ENCODE measurements at places on chromosomes 6 and 20. TPM values are rescaled to one million over a fixed set of nuclear protein-coding genes. Genes with fewer than 3 reads are reported as not detected.

GRCh38 chr20:3930265-3931206, 41.3 kb downstream of the PANK2 start:
- DNase-seq: no peak

DNA sequence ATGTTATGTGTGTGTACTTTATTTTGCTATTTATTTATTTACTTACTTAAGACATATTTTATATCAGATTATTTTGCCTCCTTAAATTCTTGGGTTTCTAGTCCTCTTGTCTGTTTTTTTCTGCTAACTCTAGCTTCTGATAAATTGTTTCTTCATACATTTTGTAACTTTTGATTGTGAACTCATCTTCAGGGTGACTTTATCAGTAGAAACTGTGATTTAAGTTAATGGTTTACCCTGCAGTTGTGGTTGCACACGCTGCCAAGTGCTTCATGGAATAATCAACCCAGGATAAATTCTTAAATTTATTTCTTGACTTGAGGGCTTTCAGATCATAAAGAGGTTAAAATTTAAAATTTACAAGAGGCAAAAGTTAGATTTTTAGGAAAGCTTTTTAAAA, 173.3 kb downstream of the CENPW start:
- no peak for DNase-seq

- DNase-seq: no peak
These were observed 141.7 kb downstream of the TMEM242 start for GRCh38 chr6:157181649-157182048.

GRCh38 chr20:37991157-37991866, 41.9 kb downstream of the TTI1 start:
- DNase-seq: no peak

DNA sequence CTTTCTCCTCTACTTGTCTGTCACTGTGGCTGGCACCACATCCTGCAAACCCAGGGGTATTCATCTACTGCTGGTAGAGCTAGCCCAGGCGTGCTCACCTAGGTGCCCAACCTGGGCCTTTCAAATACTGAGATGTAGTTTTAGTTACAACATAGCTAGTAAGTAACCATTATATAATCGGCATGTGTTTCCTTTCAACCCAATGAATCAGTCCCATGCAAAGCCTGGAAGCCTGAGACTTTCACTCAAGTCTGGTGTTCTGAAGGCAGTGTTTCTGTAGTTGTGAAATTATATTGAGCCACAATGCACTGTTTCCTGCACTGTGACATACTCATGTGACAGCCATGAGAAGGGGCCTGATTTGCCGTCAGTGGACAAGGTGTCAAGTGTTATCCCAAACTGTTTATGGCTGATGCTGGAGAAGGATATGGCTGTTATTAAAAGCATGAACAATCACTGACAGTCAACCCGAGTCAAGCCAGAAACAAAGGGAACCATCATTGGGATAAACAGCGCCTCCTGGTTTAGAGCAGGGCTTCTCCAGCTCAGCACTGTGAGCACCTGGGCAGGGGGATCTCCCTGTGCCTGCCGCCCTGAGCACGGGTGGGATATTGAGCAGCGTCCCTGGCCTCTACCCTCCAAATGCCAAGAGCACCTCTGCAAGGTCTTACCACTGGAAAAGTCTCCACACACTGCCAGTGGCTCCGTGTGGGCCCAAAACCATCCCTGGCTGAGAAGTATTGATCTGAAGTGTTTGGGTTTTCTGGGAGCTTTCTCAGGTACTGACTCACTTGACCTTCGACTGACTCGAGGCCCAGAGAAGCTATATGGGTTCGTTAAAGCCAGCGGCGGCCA, 1.6 kb downstream of the PSMA7 start:
- no peak for DNase-seq

- DNase-seq: no peak
These were observed 15.5 kb downstream of the EBF4 start for GRCh38 chr20:2708073-2708415.

DNA sequence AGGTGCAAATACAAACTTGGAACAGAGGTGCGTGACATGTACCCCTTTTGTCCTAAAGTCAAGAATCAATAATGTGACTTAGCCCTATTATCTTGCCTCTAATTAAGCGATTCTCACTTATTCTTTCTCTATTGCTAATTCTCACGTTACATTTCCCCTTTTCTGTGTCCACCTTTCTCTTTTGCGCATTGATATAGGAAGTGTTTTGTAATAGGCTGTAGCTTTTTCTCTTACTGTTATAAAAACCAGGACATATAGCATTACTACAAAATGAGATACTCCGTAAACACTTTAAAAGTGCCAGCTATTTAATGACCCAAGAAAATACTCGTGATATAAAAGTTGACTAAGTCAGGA, 669 bp upstream of the TMEM30A start:
- no peak for DNase-seq

- no peak for DNase-seq
These were observed 174.8 kb downstream of the DOK5 start for GRCh38 chr20:54650052-54650719.

Gene NNAT
- total RNA-seq: not detected

Gene PBOV1
- not detected for total RNA-seq

Gene CAPN11
- total RNA-seq: not detected

Gene MROH8
- total RNA-seq: 1.8 TPM

Gene LST1
- not detected for total RNA-seq

Gene CLIC5
- total RNA-seq: not detected
